LoVo (cell line): ENCODE measurements at places on chromosomes 7 and 10.
A peak's percentile ranks its signal among the peaks of the same experiment; 100 is the strongest.

DNA sequence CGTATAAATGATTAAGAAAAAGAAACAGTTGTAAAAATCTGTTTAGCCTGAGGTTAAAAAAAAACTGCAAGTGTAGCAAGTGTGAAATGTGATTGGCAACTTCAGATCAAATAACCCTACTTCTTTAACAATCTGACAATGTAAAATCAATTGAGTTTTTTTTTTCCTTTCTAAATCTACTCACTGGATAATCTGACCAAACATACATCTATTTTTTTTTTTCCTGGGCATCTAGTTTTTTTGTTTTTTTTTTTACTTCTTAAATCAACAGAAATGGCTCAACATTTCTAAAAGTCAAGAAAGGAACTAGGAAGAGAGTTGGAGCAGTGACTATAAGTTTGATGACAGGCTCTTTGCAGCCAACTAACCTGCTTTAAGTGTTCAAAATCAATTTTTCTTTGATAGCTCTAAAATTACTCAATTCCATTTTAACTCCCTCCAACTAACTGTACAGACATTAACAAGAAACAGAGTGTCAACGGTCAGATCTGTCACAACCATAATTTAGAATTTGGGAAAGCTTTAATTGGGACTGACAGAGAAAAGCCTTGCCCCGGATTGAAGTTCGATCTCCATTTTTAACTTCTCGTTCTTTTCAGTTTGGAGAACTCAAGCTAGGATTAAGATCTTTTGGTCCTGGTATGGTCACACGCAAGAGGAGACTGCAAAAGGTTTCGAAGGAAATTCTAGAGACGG, 1.2 kb downstream of the ARL3 start:
- DNase-seq, result no peak

- DNase-seq, result no peak
Observed at GRCh38 chr7:127809261-127809702, 157.3 kb downstream of the SND1 start.

DNA sequence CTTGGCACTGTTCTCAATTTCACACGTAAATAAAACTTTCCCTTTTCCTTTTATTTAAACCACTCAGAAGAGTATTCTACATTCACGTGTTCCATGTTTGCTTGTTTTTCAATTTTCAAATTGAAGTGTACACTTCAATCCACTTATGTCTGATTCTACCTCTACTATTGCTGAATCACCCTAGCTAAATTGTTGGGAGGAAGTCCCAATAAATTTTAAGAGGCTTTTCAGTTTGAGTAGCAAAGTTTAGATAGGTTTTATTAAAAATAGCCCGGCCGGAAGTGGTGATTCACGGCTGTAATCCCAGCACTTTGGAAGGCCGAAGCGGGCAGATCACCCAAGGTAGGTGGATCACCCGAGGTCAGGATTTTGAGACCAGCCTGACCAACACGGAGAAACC, 1414.7 kb upstream of the CELF2 start:
- no peak for DNase-seq

GRCh38 chr7:140526214-140526613, 46.9 kb upstream of the MKRN1 start:
- no peak for DNase-seq

GRCh38 chr7:131674131-131674530, 117.7 kb upstream of the PODXL start:
- DNase-seq, result no peak

DNA sequence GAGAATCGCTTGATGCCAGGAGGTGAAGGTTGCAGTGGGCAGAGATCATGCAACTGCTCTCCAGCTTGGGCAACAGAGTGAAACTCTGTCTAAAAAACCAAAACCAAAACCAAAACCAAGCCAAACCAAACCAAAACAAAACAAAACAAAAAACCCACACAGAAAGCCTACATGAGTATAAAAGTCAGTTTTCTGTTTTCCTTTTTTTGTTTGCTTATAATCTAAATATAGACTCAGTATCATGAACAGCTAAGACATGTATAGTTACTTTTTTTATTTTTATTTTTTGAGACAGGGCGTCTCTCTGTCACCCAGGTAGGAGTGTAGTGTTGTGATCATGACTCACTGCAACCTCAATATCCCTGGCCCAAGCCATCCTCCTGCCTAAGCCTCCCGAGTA, 16.8 kb upstream of the MTPN start:
- no peak for DNase-seq

DNA sequence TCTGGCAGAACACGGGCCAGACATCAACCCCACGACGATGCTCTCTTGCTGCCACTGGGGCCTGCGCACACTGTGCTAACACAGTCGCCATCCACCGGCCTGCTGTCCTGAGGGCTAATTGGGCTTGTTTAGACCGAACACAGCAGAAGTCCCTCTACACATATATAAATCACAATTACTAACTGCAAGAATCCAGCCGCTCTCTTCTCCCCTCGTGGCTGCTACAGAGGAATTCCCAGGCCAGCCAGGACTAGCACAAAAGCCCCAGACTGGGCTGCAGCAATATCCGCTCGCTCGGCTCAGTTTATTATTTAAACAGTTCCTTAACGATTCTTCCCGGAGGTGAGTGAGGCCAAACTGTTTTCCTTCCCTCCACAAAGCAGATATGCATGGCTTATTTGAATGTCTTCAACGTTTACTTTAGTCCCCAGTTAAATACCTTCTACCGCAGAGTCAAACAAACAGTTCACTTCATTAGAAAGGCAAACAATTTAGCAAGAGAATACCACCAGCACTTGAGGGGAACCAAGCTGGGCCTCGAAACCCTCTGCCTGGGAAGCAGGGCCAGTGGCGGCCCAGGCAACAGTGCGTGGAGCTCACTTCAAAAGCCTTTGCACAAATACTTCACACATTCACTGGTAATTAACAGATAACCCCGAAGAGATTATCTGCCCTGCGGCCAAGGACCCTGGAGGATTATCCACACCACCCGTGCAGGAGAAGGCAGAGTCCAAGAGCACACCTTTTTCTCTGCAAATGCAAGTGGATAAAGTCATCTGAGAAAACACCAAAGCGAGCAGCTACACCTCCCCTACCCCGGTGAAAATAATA, 145.3 kb downstream of the GLI3 start:
- DNase-seq, result no peak

GRCh38 chr7:148277042-148277660, 313.4 kb upstream of the C7orf33 start:
- DNase-seq, result no peak

DNA sequence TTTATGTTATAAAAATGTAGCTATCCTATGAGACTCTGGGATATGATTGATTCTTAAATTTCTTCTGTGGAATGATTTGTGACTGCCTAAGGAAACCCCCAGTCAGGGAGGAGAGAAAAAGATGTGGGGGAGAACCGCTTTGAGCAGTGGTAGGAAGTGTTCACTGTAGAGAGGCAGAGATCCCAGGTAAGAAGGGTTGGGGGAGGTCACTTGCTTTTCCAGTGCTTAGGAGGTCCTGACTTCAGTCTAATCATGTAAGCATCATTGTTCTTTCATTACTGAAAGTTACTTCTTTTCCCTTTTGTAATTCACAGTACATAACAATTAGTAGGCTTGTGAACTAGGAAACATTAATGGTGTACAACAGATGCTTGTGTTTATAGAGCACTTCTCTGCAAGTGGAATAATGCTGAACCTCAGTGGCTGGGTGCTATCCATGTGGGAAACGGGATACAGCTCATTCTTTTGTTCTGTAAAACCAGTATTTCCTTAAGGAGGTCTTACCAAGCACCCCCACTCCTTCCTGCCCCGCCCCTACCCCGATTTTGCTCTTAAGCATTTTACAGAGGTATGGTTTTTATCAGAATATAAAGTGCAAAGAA, 165.4 kb downstream of the ST7 start:
- no peak for DNase-seq

GRCh38 chr10:124535731-124536495, 74.3 kb downstream of the LHPP start:
- DNase-seq, result no peak

- no peak for DNase-seq
Observed at GRCh38 chr7:127474457-127474856, 81.9 kb upstream of the ZNF800 start.

DNA sequence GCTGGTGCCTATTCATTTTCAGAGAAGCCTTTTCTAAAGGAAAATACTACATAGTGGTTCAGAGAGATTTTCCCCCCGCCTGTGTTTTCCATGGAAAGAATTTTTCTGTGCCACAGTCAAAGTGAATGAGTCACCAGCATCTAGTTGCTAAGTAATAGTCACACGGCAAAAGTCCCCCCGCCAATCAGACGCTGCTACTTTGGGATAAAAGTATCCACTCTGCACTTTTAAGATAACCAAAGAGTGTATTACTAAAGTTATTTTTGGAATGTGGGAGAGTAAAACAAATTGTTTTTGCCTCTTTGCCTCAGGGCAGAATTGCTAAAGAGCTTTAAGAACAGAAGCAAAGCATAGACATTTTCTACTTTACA, 23.5 kb downstream of the ABLIM1 start:
- DNase-seq, result peak; percentile 52

DNA sequence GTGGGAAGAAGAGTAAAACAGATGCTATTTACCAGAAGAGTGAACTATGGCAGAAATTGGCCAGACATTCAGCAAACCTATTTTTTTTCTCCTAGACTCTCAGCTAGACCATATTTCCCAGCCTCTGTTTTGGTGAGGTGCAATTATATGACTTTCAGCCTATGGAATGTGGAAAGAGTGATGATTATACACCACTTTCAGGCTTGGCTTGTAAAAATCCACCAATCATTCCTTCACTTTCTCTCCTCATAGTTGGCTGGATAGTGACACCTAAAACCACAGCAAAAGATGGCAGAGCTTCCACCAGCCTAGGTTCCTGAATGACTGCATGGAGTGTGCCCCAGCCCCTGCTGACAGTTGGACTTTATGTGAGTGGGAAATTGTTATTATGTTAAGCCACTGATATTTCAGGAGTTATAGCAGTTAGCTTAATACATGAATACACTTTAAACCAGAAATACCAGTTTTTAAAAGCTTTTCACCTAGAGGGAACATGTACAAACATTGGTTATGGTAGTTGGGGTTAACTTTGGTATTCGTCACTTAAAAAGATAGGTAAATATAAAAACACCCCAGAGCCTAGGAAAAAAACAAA, 19.1 kb upstream of the TNKS2 start:
- no peak for DNase-seq

DNA sequence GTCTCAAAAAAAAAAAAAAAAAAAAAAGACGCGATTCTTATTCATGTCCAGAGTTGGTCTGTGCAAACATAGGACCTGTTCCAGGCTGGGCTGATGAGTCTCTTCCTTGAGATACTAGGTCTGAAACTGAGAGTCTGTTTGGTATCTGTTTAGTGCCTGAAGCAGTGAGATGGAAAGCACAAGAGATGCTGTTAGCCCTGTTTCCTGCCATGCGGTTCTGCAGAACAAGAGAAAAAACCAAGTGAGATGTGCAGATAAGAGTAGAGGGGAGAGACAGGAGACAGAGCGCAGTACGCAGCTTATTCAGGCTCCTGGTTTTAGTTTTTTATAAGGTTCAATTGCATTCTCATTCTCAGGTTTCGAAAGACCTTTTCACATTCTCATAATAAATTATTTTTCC, 85.8 kb upstream of the PRKCQ start:
- no peak for DNase-seq

- no peak for DNase-seq
Observed at GRCh38 chr10:5746197-5746596, 61.6 kb downstream of the TASOR2 start.

DNA sequence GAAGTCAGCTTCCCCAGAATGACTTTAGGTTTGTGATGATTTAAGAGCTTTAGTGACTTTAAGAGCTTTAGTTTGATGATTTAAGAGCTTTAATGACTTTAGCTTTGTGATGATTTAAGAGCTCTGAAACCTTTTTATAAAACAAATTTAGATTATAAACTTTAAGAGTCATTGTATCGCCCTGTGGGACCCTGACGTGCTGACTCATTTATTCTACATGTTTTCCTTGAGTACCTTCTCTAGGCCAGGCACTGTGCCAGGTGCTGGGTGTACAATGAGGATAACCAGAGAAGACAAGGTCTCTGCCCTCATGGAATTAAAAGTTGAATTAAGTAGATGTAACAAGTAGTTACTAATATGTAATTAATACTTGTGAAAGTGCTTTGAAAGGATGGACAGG, 45.4 kb downstream of the CNNM1 start:
- no peak for DNase-seq

- DNase-seq, result no peak
Observed at GRCh38 chr7:70374772-70375533, 757.0 kb upstream of the GALNT17 start.

DNA sequence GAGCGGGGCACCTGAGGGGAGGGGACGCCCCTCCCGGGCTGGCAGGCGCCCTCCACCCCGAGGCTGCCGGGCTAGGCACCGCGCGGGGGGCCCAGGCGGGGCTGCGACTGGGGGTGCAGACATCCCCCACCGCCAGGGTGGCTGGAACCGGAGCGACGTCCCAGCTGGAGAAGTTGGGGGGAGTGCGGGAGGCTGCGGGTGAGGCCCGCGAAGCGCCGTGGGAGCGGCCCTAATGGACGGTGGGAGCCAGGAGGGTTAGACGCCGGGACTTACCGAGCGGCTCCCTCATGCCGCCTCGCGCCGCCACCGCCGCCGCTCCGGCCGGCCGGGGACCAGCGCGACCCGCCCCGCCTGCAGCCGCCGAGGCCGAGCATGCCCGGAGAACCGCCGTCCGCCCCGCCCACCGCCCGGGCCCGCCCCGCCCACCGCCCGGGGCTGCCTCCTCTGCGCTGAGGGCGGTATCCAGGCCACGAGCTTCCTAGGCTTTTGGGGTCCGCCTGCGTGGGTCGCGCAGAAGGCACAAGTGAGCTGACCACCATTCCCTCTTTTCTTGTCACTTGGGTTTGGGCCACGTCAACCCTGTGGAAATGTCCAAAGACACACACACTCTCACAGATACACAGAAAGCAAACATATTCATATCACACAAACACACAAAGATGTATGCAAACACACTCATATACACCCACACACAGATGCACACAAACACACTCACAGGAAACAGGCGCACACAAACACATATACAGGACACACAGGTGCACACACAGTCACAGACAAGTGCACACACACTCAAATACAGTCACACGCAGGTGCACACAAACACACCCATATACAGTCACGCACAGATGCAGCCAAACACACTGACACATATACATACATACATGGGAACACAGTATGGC, at the start of gene JCAD:
Gene JCAD, minus strand, starts transcription at position 378 of the 899 bp plus-strand sequence. CDS start 11,774 bp downstream, outside the sequence.
- DNase-seq, result peak; percentile 68

- DNase-seq, result peak; percentile 94
Observed at GRCh38 chr7:100827330-100828226, at the start of gene EPHB4. Gene EPHB4 (minus strand): TSS chr7:100827523. CDS start chr7:100827030, 493 bp downstream.

GRCh38 chr7:102875700-102876295, 37.0 kb upstream of the LRRC17 start:
- peak; percentile 99 for DNase-seq

GRCh38 chr10:98596404-98596803, 149.7 kb upstream of the HPS1 start:
- no peak for DNase-seq
